ENCODE measurements at places on chromosomes 5 and 9. TPM values are rescaled to one million over a fixed set of nuclear protein-coding genes. Genes with fewer than 3 reads are reported as not detected.
A peak's percentile ranks its signal among the peaks of the same experiment; 100 is the strongest.

ARAP3 gene
- 35.2 TPM for total RNA-seq

FRRS1L gene
- 0.06 TPM for total RNA-seq

GPR21 gene
- total RNA-seq = 2.2 TPM

DNA sequence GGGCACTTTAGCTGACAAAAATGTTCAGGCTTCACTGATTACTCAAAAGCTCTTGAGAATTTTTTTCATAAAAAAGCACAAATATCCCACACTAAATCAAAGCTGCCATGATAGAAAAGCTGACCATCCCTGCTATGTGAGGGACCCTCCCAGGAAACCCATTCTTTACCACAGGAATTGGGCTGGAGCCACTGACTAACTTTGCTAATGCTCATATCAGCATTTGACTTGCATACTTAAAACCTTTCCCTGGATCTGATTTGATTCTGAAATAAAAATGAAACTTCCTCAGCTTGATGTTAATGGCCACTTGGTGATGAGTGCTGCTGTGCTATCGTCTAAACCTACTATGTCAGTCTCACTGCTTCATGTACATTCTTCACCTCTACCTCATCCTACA lies 243.6 kb downstream of the PRELID2 start:
- no peak overlapping the region for H3K27ac ChIP-seq
- DNase-seq = no peak
- no peaks in the 10 kb centered on the region for H3K27me3 ChIP-seq
- H3K4me3 ChIP-seq = no peak overlapping the region
- H3K4me1 ChIP-seq = no peaks in the 10 kb centered on the region

DNA sequence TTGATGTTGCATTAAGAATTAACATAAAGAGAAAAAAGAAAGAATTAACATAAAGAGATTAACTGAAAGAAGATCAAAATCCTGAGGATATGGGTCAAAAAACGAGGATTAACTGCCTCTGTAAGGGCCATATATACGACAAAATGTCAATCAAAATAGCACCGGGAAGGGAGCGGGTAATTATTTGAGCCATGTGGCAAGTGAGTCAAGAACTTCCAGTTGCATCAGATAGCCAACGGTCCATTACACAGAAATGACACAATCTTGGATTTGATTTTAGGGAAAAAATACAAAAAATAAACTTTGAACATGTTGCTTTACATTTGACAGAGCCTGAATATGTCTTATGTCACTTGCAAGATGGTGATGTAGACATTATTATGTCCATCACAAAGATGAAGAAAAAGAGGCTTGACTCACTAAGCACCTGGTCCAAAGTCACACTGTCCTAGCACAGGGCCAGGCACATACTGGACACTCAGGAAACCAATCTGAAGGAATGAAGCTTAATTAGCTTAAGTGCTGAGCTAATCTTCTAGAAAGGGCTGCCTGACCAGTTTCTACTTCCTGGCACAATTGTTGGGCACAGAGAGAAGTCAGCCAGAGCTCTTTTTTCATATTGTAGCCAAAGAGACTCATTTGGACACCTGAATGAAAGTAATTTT lies 273.2 kb upstream of the PAPPA start:
- no peaks in the 10 kb centered on the region for H3K27me3 ChIP-seq
- no peak overlapping the region for H3K27ac ChIP-seq
- H3K4me3 ChIP-seq = no peak overlapping the region
- H3K4me1 ChIP-seq = no peaks in the 10 kb centered on the region

DNA sequence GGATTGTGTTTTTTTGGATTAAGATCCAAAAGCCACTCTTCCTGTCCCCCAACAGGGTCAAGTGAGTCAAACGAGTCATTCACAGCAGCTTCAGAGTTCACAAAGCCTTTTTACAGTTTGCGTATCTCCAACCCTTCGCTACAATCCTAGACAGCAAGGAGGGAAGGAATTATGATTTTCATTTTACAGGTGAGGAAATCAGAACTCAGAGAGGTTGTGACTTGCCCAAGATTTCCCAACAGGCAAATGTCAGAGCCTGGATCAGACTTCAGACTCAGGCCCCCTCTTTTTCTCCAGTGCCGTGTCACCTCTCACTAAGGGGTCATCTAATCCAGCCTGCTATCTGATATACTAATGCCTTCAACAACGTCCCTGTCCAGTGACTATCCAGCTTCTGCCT lies 72.1 kb upstream of the XPA start:
- no peak for DNase-seq
- no peaks in the 10 kb centered on the region for H3K36me3 ChIP-seq
- H3K4me1 ChIP-seq = no peaks in the 10 kb centered on the region
- no peak overlapping the region for H3K27ac ChIP-seq

DNA sequence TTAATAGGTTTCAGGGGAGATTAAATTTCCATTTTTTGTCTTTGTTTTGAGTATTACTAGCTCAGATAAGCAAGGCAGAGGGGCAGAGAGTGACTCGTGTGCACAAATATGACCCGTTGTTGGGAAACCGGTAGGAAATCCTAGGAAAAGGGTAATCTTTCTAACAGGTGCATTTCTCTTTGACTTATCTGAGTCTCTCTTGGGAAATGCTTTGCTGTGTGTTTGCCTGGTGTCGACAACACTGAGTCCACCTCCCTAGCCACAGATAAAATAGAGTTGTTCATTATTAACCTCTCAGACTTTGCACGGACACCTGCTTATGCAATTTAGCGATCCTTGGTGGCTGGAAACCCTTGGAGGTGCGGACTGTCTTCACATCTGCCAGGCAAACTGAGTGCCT lies 164.2 kb downstream of the FGF1 start:
- DNase-seq = no peak
- H3K36me3 ChIP-seq = no peaks in the 10 kb centered on the region
- H3K27me3 ChIP-seq = no peaks in the 10 kb centered on the region
- H3K4me3 ChIP-seq = no peak overlapping the region

- H3K27ac ChIP-seq = no peak overlapping the region
- no peaks in the 10 kb centered on the region for H3K36me3 ChIP-seq
- H3K4me1 ChIP-seq = peaks cover 36% of the 10 kb centered on the region
- no peak overlapping the region for H3K4me3 ChIP-seq
- no peak for DNase-seq
Measured at GRCh38 chr9:110185806-110186205, 22.2 kb downstream of the C9orf152 start.

- no peaks in the 10 kb centered on the region for H3K36me3 ChIP-seq
- H3K4me1 ChIP-seq = no peaks in the 10 kb centered on the region
- H3K27me3 ChIP-seq = peaks cover 6% of the 10 kb centered on the region
- H3K4me3 ChIP-seq = no peak overlapping the region
- no peak for DNase-seq
Measured at GRCh38 chr9:97710356-97711222, 13.4 kb upstream of the XPA start.

GRCh38 chr5:141001446-141001843 lies 35.2 kb downstream of the PCDHAC2 start:
- H3K36me3 ChIP-seq = no peaks in the 10 kb centered on the region
- peak overlapping the region; percentile 48 for H3K27ac ChIP-seq
- H3K4me1 ChIP-seq = peaks cover 22% of the 10 kb centered on the region
- H3K27me3 ChIP-seq = no peaks in the 10 kb centered on the region

GRCh38 chr5:133116601-133117000 lies 64.8 kb downstream of the HSPA4 start:
- H3K27me3 ChIP-seq = no peaks in the 10 kb centered on the region
- no peak for DNase-seq
- no peak overlapping the region for H3K4me3 ChIP-seq
- H3K4me1 ChIP-seq = no peaks in the 10 kb centered on the region
- no peak overlapping the region for H3K27ac ChIP-seq

GRCh38 chr9:108163321-108164005 lies 673.9 kb upstream of the KLF4 start:
- H3K4me1 ChIP-seq = no peaks in the 10 kb centered on the region
- H3K27me3 ChIP-seq = no peaks in the 10 kb centered on the region
- no peak overlapping the region for H3K27ac ChIP-seq
- no peaks in the 10 kb centered on the region for H3K36me3 ChIP-seq
- no peak overlapping the region for H3K4me3 ChIP-seq

GRCh38 chr5:173577166-173577565 lies 39.3 kb downstream of the BOD1 start:
- H3K4me1 ChIP-seq = peaks cover 6% of the 10 kb centered on the region
- no peak overlapping the region for H3K27ac ChIP-seq
- no peak for DNase-seq
- peaks cover 8% of the 10 kb centered on the region for H3K27me3 ChIP-seq
- no peaks in the 10 kb centered on the region for H3K36me3 ChIP-seq

DNA sequence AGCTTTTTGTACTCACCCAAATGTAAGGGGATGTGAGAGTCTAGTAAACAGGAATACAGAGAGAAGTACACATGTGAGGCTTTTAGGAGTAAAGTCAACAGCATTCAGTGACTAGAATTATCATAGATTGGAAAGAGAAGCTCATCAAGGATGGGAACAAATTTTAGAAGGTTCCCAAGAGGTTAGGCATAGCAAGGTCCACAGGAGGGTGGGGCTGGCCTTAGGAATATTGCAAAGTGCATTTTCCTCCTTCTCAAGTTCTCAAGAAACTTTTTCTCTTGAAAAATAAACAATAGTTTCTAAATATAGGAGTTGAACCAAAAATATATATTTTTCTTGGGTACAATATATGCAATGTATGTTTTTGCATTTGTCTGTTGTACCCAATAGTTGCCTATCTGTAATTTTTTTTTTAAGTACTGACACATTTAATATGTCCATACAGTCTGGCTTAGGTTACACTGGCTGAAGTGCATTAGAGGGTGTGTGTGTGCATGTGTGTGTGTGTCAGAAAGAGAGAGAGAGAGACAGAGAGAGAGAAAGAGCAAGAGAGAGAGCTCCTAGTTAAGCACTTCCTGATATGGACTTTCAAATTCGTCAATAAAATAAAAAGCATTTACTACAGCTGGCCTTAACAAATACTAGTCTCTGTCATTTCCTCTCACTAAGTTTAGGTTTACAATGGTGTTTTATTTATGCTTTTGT lies 62.2 kb downstream of the SNX18 start:
- H3K4me3 ChIP-seq = no peak overlapping the region
- peaks cover 23% of the 10 kb centered on the region for H3K4me1 ChIP-seq
- H3K27me3 ChIP-seq = no peaks in the 10 kb centered on the region
- H3K36me3 ChIP-seq = no peaks in the 10 kb centered on the region

- no peaks in the 10 kb centered on the region for H3K27me3 ChIP-seq
- H3K36me3 ChIP-seq = peaks cover 7% of the 10 kb centered on the region
Measured at GRCh38 chr9:85640425-85640824, 101.3 kb downstream of the AGTPBP1 start.

- no peak overlapping the region for H3K4me3 ChIP-seq
- no peaks in the 10 kb centered on the region for H3K4me1 ChIP-seq
- no peak overlapping the region for H3K27ac ChIP-seq
- no peak for DNase-seq
Measured at GRCh38 chr5:94508461-94509148, 109.8 kb downstream of the KIAA0825 start.

GRCh38 chr5:181164076-181164952 lies 16.9 kb downstream of the OR2V2 start:
- no peak overlapping the region for H3K27ac ChIP-seq
- H3K4me3 ChIP-seq = no peak overlapping the region
- peaks cover 42% of the 10 kb centered on the region for H3K27me3 ChIP-seq
- no peak for DNase-seq
- H3K4me1 ChIP-seq = peaks cover 6% of the 10 kb centered on the region
- no peaks in the 10 kb centered on the region for H3K36me3 ChIP-seq

DNA sequence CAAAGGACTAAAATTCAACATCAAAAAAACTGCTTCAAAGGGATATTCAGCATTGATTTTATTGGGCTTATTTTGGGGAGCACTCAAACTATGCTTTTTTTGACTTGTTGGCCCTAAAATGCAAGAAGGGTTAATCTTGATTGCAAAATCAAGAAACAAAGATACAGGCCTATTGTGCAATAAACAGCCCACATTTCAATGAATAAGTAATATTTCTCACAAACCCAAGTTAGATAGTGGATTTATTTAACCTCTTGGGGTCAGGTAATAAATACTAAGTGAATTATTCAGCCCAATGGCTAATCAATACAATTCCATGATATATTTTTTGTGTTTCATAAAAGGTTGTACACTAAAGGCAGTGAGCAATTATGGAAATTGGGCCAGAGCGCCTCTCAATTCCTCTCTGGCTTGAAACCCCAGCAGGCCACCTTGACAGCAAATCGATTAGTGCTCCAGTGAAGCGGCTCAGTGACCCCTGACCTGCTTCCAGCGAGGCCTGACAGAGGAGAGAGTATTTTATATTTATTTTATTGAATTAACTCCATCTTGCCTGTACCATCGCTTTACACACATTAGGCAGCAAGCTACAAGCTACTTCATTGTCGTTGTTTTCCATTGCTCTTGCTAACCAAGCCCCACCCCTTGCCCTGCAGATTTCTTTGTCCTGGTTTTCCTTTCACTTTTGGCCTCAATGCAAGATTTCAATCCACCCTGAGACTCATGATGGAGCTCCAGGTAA lies 65.5 kb downstream of the EBF1 start:
- no peaks in the 10 kb centered on the region for H3K36me3 ChIP-seq
- no peak overlapping the region for H3K27ac ChIP-seq

DNA sequence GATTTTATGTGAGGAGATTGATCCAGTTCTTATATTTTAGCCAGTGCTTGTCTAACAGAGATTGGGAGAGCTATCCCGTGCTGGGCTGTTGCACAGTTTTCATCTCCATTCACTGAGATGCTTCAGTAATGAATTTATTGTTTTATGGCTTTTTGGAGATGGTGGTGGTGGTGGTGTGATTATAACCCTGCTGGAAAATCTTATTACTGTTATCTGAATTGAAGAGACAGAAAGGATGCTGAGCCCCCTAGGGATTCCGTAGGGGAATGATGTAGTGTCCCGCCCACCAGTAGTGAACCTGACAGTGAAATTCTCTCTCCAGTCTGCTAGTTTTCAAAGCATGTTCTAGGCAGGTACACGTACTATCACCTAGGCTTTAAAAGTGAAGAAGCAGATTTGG lies 1.9 kb downstream of the RAI14 start:
- H3K27me3 ChIP-seq = peaks cover 7% of the 10 kb centered on the region
- H3K36me3 ChIP-seq = no peaks in the 10 kb centered on the region
- H3K4me1 ChIP-seq = peaks cover 26% of the 10 kb centered on the region

- no peaks in the 10 kb centered on the region for H3K36me3 ChIP-seq
- H3K4me3 ChIP-seq = no peak overlapping the region
- no peak for DNase-seq
- H3K4me1 ChIP-seq = peaks cover 9% of the 10 kb centered on the region
- no peak overlapping the region for H3K27ac ChIP-seq
- peaks cover 76% of the 10 kb centered on the region for H3K27me3 ChIP-seq
Measured at GRCh38 chr5:176692839-176693476, 45.7 kb downstream of the TSPAN17 start.

DNA sequence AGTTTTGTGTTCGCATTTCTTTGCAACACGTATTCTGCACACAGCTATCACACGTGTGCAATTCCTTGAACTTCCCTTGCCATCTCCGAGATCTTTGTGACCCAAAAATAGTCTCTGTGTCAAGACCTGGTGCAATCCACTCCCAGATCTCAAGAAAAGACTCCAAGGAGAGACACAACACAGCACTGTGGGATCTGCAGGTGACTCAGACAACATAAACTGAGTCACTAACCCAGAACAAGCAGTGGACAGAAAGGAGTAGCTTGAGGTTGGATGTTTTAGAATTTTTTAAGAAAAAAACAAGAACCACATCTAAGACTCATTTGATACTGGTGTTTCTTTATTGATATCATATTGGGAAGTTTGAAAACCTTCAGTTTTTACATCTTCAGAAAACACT lies 396.9 kb downstream of the AGTPBP1 start:
- no peaks in the 10 kb centered on the region for H3K27me3 ChIP-seq
- H3K4me3 ChIP-seq = no peak overlapping the region
- H3K4me1 ChIP-seq = no peaks in the 10 kb centered on the region
- no peak overlapping the region for H3K27ac ChIP-seq

Measured in lower lobe of right lung (tissue), 2 donors.